ENCODE measurements at places on chromosomes 3 and 15.

GRCh38 chr3:96755519-96755918, 58.9 kb upstream of the EPHA6 start:
- DNase-seq, result no peak

DNA sequence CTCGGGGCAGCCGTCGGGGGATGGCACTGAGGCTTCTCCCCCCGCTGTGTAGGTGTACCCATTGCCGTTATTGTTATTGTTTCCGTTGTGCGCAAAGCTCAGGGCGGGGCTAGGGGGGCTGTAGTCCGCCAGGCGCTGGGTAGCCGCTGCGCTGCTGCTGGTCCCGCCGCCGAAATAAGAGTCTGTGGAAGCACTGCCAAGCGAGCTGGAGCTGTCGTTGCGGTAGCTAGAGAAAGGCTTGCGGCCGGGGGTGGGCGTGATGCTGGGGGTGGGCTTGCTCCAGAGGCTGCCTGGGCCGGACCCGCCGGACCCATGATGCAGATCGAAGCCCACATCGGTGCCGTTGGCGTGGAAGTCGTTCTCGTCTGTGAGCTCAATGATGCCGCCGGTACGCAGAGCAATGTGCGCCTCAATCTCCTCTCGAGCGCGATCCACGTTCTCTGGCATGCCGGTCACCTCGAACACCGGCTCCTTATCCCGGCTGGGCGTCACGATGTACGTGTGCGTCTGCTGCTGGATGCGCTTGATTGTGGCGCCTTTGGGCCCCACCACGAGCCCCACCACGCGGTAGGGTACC, 1.9 kb downstream of the MEX3B start:
- DNase-seq, result no peak

DNA sequence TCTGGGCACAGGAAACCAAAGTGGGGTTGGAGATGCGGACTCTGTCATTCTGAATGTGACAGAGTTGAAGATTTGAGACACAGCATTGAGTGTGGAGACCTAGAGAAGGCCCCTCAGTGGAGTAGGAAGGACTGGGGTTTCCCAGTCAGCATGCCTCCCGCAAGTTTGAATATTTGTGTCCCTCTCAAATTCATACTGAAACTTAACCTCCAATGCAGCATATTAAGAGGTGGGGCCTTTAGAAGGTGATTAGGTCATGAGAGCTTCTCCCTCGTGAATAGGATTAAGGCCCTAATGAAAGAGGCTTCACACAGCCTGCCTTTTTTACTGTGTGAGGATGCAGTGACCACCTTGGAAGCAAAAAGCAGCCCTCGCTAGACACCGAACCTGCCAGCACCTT, 8.0 kb downstream of the HDDC3 start:
- DNase-seq, result no peak

DNA sequence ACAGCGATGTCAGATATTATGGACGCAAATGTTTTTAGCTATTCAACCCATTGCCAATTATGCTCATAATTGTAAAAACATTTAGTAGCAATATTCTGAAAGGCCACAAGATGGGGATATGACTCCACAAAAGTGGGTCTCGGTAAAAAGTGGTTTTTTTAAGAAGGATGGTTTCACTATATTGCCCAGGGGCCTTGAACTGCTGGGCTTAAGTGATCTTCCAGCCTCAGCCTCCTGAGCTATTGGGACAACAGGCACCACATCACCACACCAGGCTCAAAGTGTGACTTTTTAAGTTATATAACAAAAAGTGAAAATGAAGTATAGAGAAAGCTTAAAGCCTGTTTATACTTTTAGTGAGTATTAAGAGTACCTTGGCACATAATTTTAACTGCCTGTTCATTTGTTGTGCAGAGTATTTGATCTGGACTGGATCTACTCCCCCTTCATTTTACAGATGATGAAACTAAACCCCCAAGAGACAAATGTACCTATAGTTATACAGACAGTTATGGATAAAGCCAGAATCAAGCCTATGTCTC, 9.4 kb downstream of the NAA50 start:
- DNase-seq, result peak; percentile 70

DNA sequence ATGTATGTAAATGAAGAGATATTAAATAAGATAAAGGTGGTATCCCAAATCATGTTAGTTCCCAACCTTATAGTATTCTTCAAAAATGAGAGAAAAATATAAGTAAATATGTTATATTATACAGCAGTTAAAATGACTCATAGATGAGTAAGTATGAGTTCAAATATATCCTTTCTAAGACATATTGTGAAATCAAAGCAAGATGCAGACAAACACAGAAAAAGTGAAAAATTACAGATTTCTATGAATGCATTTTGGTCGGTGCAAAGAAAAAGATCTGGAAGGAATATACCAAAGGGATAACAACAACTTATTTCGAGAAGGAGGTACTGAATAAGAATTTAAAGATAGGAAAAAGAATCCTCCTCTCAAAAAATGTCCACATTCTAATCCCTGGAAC, 181.2 kb upstream of the TTC14 start:
- DNase-seq, result no peak
